GM12865 (cell line): ENCODE measurements at places on chromosomes 1 and 21.

GRCh38 chr1:240417317-240417716 is 194.6 kb downstream of the GREM2 start:
- DNase-seq: no peak

GRCh38 chr1:245984390-245985155 is 522.5 kb downstream of the SMYD3 start:
- peak; percentile 70 for DNase-seq

GRCh38 chr1:76035053-76035452 is 39.5 kb upstream of the ST6GALNAC3 start:
- DNase-seq: no peak

DNA sequence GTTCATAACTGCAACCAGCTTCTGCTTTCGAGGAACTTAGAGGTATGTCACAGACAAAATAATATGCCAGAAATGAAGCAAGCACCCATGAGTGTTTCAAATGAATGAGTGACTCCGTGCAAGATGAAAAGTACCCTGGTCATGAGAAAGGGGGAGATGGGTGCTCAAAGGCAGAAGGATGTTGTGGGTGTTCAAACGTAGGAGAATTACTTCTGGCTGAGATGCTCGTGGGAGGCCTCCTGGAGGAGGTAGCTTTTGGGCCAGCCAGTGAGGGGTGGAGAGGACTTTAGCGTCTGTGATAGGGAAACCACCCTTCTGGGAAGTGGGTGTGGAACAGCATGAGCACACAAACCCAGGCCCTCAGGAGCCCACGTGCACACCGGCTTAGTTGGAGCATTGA is 113.8 kb downstream of the SYF2 start:
- DNase-seq: no peak

DNA sequence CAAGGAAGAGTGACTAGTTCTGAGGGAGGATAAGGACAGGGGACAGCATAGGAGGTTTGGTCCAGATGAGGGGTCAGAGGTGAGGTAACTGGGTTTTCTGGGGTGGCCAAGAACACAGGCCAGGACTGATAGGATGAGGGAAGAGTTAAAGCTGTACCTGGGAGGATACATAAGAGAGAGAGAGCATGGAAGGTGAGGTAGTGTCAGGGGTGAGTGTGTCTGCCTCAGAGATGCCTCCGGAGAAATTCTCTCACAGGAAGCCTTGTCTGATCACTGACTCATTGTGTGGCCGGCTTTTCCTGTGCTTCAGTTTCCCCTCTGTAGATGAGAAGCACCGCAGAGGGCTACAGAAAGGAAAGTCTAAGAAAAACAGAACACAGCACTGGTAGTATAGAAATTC is 40.2 kb downstream of the FASLG start:
- peak; percentile 71 for DNase-seq

- DNase-seq: no peak
Measured at GRCh38 chr1:154703170-154703569, 95.2 kb upstream of the ADAR start.

GRCh38 chr1:98342566-98342965 is 319.0 kb upstream of the SNX7 start:
- no peak for DNase-seq

DNA sequence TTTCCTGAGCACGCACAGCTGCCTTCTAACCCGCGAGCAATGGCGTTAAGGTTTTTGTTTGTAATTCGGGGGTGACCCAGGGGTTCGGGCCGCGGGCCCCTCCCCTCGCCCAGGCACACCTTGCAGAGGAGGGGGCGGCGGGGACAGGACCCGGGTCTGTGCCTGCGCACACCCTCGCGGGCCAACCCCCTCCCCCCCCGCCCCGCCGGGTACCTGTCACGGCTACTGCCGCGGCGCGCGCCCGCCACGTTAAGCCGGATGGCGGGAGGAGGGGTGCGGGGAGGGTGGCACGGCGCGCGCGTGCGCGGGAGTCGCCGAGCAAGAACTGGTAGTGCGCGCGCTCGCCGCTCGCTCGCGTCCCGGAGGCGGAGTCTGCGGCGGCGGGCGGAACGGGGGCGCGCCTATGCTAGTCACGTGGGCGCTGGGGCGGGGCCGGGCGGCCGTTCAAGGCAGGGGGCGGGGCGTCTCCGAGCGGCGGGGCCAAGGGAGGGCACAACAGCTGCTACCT is at the start of gene TPTE:
TSS of gene TPTE (plus strand) at position 493 of the 508 bp plus-strand sequence. CDS start 17,141 bp downstream, outside the sequence.
- no peak for DNase-seq

DNA sequence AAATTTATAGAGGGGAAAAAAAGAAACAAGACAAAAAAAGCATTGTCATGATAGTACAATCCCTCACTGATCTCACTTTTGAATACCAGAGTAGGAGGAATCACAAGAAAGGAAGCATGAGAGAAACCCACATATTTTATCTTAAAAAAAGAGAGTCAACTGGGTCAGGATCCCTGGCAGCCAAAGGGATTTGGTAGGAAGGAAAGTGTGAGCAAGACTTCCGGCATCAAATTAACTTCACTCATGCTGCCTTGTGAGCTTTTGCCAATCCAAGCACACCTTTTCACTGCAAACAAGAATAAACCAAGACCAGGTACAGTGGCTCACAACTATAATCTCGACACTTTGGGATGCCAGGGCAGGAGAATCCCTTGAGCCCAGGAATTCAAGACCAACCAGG is 53.1 kb downstream of the SLC9C2 start:
- DNase-seq: no peak

DNA sequence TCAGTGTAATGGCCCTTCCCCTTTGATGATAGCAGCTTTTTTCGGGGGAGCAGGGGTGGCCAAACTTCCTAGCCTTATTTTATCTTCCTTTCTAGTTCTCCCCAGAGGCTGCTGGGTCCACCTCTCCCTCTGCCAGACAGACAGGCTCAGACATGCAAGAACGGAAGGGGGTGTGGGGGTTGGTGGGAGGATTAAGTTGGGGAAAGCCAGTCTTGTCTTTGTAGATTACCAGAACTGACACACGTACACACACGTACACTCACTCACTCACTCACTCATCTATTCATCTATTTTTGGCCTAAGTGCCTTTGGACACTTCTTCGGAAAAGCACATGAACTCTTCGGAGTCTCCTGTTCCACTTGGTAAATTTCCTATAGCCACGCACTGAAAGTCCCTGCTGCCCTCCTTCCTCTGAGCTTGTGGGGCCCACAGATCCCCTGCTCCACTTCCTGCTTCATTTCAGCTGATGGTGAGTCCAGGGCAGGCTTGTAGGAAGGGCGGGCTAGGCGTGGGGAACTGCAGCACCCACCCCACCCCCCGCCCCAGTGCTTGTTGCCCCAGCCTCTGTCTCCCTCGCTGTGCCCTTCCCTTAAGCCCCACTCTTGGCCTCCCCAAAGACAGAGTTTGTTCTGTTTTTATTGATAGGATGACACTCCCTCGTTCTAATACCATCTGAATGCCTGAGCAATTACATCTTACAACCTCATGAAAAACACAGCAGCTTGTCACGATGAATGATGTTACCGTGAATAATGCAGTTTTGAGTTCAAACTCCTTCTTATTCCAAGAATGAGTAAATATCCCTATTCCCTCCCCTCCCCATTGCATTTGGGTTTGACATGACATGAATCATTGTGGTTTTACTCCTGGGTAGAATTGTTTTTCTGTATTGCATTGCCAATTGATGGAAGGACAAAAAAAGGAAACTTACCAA is 60.7 kb upstream of the ATP5PO start:
- peak; percentile 91 for DNase-seq

DNA sequence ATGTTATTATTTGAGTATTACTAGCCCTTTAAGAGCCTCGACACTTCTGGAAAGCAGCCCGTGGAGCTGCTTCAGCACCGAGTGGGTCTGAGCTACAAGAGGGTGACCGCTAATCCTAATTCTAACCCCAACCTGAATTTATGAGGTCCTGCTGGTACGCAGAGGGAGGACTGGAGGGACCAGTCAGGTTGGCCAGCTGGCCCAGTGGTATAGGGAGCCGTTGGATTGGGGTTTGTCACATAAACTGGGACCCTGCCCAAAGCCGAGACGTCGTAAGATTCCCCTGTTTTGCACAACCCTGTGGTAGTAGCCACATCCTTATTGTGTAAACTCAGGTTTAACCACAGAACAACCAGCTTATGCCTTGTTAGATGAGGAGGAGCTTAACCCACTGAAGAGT is 60.8 kb upstream of the F3 start:
- DNase-seq: no peak

GRCh38 chr21:30829659-30830058 is at the start of gene KRTAP7-1:
TSS of gene KRTAP7-1 (minus strand) at chr21:30829759. CDS start at chr21:30829698, 61 bp downstream.
- no peak for DNase-seq

DNA sequence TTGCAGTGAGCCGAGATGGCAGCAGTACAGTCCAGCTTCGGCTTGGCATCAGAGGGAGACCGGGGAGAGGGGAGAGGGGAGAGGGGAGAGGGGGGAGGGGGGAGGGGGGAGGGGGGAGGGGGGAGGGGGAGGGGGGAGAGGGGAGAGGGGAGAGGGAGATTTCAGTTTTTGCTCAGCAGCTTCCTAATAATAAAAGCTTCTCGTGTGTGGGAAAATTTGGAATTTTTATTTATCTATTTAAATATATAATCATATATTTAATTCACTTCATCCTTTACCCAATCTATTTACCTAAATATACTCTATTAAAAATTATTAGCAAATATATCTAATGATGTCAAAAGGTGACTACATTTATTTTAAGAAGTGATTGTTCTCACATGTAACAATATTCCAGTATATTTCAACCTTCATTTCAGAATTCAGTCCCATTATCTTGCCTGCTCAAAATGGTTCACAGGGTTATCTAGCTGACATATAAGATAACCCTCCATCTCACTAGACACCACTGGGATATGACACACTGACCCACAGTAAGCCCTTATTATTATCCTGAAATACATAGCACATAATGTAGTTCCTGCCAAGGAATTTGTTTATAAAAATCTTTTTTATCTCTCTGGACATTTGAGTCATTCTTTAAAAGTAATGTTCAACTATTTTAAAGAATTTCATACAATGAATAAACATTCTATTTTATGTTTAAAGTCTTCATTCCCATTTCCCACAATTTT is 105.9 kb downstream of the GPATCH2 start:
- DNase-seq: no peak

- DNase-seq: peak; percentile 32
Measured at GRCh38 chr1:224852901-224853568, 76.4 kb upstream of the DNAH14 start.

GRCh38 chr1:205763980-205764379 is 11.3 kb downstream of the RAB29 start:
- DNase-seq: peak; percentile 61

GRCh38 chr1:6658359-6659060 is 33.8 kb downstream of the THAP3 start:
- DNase-seq: no peak

DNA sequence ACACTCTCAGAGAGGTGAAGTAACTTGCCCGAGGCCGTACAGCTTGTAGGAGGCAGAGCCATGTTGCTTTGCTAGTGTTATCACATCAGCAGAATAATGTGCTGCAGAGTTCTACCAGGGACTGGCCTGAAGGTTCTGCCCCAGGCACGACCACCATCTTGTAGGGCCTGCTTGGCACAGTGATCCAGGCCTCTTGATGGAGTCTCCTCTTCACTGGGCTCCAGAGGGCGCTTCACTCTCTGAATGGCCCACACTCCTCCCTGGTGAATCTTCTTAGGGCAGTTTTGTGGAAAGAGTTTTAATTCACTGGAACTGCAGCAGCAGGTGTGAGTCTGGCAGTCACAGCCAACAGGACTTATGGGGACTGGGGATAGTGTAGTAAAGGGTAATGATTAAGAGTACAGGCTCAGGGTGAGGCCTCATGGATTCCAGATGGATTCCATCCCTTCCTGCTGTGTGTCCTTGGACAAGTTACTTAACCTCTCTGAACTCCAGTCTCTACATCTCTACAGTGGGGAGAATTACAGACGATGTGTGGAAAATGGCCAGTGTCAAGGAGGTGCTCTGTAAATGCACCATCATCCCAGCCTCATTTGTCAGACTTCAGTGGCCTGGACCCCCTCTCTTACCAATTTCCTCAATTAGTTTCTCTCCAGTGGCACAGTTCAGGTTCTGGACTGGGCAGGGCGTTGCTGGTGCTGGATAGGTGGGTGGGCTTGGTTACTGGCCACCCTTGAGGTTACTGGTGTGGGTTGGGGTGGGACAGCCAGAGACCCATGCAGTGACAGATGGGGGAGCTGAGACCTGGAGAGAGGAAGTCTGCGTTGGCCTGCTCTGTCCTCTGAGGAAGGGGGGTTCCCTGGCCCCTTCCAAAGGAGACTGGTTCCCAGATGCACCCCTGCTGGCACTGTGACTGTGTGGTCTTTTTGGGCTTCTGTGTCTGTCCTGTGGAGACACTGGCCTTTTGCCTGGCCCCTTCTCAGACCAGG is 45.9 kb upstream of the CSF3R start:
- DNase-seq: no peak

- no peak for DNase-seq
Measured at GRCh38 chr1:13780780-13781179, 80.8 kb downstream of the PRDM2 start.

DNA sequence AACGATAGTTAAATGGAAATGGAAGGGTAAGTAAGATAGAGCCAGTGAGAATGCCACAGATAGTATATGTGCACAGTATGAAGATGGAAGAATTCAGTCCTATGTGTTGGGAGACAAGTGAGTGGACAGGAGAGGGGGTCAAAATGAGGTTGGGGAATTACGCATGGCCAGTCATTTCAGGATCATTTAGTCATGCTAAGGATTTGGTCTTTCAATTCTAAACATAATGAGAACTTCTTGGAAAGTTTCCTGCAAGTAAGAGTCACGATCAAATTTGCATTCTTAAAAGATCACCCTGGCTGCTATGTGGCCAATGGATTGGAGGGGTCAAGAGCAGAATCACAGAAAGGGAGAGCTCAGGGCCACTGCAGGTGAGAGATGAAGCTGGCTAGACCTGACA is 64.0 kb upstream of the KCNK2 start:
- DNase-seq: peak; percentile 27
